Inflammatory macrophage treated with lipopolysaccharide for 4 hours (primary cell): ENCODE measurements at places on chromosomes 13 and 19.

DNA sequence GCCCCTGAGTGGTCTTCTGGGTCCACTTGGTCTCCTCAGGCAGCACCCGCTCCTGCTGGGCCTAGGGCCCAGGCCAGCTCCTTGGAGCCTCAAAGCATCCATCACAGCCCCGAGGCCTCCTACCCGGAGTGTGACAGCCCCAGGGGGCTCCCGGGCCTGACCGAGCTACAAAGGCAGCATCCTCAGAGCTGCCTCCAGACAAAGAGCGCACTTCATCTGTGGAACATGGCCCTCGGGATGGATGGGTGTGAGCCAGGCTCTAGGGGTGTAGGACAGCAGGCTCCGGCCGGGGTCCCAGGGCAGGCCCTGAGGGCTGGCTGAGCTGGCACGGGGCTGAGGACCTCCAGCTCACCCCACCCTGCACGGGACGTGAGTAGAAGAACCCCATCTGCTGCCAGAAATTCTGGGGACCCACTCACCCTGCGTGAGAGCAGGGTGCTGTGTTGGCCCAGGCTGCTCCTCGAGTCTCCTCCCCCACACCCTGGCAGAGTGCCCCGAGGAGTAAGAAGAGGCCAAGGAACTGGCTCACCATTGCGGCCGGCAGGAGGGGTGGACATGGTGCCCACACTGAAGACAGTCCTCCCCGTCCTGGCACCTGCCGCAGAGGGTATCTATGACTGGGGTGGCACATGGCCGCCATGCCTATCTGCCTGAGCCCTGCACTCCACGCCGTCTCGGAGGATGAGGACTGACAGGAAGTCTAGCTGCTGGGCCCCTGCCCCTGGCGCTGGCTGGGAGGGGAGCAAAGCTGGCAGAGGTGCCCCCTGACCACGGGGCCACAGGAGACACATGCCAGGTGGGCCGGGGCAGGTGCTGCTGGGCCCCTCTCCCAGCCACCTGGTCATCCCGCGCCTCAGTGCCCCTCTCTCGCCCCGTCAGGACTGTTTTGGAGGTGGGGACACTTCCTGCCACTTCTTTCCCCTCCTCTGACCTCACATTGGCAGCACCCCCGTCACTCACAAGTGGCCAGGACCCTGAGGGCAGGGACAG lies 22.3 kb downstream of the CEBPG start:
- no peak for DNase-seq

DNA sequence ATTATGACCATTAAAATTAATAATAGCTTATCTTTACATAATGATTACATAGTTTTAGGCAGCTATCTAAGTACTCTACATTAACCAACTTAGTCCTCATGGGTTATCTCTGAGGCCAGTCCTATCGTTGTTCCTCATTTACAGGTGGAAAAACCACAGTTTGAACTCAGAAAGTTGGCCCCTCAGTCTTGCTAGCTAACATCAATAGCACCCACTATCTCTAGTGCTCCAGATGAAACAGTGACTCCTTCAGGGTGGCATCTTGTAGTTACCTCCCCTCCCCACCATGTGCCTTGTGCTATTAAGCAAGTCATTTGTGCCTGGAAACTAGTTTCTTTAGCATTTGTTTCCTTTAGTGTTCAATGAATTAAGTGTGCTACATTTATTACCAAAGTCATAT lies 1086.7 kb downstream of the EFNB2 start:
- no peak for DNase-seq

GRCh38 chr19:18713550-18714117 lies 30.2 kb downstream of the CRTC1 start:
- no peak for DNase-seq

GRCh38 chr13:94431574-94431973 lies 47.9 kb downstream of the DCT start:
- DNase-seq = no peak

DNA sequence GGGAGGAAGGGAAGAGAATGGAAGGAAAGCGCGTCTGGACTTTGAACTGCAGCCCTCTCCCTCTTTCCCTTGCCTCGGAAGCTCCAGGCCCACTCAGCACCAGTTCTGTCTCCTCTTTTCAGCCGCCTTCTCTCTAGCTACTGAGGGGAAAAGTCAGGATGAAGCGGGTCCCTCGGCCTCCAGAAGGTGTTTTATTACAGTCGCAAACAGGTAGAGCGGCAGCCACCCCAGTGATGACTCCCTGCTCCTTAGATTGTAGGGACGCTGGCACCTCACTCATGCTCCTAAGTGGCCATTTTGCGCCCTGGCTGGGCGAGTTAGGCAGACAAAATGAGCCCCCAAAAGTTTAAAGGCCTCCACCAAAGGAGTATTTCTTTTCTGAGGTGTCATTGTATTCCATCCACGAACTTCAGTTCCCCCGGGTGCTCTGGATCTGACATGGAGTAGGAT lies 954 bp upstream of the STK24 start:
- no peak for DNase-seq

GRCh38 chr19:57465680-57466381 lies 8.9 kb upstream of the VN1R1 start:
- DNase-seq = peak; percentile 46

- DNase-seq = no peak
Observed at GRCh38 chr13:79307866-79308298, 98.2 kb downstream of the RBM26 start.

DNA sequence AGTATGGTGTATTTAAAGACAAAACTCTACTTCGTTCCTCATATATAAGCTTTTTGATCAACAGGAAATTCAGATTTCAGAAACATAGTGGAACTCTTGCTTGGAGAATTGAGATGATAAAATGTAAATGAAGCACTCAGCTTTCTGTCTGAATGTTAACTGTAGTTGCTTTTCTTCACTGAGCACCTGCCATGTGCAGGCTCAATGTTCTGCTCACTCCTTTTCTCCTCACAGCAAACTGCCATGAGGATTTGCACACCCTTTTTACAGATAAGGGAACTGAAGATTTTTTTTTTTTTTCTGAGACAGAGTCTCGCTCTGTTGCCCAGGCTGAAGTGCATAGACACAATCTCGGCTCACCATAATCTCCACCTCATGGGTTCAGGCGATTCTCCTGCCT lies 28.0 kb upstream of the FOXO1 start:
- DNase-seq = no peak

GRCh38 chr13:21348488-21349120 lies 110.5 kb downstream of the ZDHHC20 start:
- no peak for DNase-seq

DNA sequence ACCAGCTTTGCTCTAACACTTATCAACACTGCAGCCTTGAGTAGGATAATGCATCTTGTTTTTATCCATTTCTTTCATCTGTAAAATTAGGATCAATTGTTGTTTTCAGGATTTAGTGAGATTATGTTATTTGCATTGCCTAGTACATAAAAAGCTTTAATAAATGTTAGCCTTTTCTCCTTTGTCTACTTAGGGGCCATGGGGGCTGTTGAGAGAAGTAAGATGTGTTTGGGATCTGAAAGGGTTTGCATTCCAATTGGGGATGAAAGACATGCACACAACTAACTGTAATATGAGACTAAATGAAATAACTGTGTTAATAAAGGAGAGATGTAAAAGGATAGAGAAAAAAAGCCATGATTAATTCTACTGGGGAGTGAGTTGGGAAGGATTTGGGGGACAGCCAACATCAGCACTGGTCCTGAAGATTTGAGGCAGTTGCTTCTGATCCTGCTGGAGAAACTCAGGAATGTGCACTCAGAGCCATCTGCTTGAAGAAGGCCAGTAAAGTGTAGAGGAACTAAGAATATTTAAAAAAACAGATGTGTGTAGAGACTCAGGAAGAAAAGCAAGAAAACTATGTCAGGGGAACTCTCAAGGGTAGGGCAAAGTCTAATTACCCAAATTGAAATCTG lies 236.3 kb downstream of the OLFM4 start:
- DNase-seq = no peak

GRCh38 chr13:59299584-59299983 lies 864.1 kb downstream of the DIAPH3 start:
- DNase-seq = no peak

GRCh38 chr13:94435604-94436226 lies 43.8 kb downstream of the DCT start:
- peak; percentile 54 for DNase-seq

- DNase-seq = no peak
Observed at GRCh38 chr19:2575734-2576481, 100.0 kb downstream of the GADD45B start.
